ENCODE measurements at places on chromosomes 2 and 18.

DNA sequence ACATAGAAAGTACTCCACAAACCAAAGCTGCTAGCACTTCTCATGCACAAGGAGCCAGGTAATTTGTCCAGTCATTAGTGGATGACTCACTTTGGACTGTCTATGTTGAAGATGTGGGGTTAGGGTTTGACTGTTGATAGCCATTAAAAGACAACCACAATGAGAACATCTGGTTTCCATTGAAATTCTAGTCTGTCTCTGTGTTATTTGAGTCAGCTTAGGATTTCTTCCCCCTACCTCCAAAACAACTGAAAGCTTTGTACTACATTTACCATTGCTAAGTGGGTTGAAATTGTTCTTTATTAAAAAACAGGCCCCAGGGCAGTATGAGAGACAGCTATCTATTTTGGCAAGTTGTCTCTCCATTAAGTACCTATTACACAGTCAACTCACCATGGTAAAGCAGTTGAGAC lies 50.2 kb upstream of the ANKRD44 start:
- DNase-seq = peak; percentile 41

DNA sequence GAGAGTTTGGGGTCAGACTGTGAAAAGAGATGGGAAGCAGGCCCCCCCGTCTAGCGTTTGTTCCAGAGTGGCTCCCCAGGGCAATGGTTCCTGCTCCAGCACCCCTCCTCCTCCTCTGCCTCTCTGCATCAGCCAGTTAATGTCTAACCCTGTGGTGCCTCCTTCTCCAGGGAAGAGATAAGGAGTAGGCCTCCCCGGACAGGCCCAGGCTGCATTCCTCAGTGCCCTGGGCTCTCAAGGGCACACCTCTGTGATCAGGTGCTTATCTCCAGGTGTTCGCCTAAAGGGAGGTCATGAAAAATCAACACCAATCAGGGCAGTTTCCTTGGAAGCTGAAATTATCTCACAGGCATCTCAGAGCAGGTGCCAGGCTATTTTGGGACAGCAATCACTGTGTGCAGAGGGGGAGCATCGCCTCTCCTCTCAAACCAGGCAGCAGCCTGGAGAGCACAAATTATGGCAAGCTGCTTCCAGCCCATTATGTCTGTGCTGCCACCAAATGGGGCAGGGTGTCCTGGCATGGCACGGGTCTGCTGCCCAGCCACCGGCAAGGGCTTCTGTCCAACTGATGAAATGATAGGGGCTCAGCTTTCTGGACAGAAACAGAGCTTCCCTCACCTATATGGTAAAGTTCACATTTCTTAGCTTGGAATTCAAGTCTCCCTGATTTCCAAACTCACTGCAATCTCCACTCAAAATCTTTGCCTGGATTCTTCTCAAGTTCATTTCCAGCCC lies 255.8 kb upstream of the SLC14A2 start:
- DNase-seq = no peak

DNA sequence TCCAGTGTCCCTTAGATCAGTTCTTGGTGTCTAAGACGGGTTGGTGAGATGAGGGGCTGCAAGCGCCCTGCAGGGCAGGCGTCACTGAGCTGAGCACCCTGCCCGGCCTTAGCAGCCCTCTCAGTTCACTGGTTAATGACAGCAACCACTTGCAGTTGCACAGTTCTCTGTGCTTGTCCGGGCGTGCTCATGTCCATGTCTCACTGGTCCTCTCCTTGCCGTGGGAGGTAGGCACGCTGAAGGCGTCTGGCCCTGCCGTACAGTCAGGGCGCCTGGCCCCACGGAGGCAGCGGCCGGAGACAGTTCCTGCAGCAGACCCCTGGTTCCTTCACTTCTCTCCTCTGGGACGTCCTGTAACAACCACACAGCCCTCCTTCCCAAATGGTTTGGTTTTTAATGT lies 75.3 kb downstream of the ARHGEF4 start:
- DNase-seq = no peak

DNA sequence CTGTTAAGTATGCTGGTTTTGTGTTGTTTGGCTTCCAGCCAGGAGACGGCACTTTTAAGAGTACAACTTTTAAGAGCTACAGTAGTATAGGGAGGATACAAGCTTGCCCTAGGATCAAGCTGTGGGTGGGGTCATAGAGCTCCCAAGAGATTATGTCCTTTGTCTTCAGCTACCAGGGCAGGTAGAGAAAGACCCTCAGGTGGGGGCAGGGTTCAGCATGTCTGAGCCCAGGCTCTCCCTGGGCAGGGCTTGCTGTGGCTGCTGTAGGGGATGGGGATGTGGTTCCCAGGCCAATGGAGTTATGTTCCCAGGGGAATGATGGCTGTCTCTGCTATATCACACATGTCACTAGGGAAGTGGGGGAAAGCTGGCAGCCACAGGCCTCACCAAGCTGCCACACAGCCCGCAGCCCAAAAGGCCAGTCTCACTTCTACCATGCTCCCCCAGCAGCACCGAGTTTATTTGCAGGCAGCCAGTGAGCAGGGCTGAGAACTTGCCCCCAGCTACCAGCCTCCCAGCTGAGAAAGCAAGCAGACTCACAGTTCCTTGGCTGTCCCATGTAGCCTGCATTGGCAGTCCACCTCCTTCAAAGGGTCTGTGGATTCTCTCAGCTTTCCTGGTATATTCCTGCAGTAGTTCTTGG lies 105.7 kb upstream of the ERBB4 start:
- DNase-seq = no peak

GRCh38 chr2:6580982-6581381 lies 284.7 kb downstream of the CMPK2 start:
- DNase-seq = peak; percentile 66

GRCh38 chr18:10121786-10122515 lies 208.1 kb downstream of the VAPA start:
- no peak for DNase-seq

DNA sequence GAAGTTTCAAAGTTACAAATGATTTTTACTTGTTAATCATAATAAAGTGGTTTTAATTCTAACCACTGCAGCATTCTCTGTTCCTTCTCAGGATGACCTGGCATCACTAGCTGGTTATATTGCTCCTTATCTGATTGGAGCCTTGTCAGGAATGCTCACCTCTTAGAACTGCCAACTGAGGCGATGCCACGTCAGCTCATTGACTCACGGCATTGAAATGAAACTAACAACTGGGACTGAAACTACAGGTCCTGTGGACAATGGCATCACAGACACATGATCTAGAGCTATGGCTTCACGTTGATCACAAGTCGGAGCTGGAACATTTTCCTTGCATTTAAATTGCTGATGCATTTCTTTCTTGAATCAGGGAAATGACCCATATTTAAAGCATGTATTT lies 54.9 kb upstream of the MAP2 start:
- peak; percentile 100 for DNase-seq

GRCh38 chr18:24246143-24246542 lies 107.3 kb downstream of the CABYR start:
- DNase-seq = no peak

DNA sequence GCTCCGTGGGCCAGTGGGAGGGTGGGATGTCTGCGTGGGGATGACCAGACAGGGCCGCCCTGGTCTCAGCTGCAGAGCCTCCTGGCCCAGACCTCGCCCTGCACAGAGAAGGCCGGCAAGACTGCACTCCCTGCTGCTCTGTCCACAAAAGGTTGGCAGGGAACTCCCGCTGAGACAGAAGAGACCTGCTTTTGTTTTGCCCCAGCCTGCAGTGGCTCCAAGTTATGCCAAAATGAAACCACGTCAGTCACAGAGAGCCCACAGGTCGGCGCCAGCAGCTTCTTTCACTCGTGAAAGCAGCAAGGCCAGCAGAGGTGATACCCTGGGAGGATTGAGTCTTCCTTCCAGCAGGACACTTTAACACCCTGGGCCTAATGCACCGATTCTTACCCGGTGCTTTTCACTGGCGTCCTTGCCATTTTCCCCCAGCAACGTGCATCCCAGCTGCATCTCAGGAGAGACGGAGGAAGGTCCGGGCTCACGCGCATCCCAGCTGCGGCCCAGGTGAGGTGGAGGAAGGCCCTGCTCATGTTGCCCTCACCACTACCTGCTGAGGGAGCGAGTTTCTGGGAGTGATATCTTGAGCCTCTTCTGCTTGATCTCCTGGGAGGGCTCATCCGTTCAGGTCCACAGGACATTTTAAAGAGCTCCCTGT lies 22.1 kb upstream of the CTDP1 start:
- DNase-seq = no peak

- DNase-seq = no peak
These were observed 519.2 kb upstream of the MYT1L start for GRCh38 chr2:2850218-2850755.

GRCh38 chr2:3682811-3683210 lies 20.6 kb upstream of the DCDC2C start:
- no peak for DNase-seq

GRCh38 chr2:37211212-37211611 lies 14.9 kb downstream of the CEBPZOS start:
- DNase-seq = no peak

GRCh38 chr18:25990473-25990872 lies 99.9 kb downstream of the SS18 start:
- no peak for DNase-seq

DNA sequence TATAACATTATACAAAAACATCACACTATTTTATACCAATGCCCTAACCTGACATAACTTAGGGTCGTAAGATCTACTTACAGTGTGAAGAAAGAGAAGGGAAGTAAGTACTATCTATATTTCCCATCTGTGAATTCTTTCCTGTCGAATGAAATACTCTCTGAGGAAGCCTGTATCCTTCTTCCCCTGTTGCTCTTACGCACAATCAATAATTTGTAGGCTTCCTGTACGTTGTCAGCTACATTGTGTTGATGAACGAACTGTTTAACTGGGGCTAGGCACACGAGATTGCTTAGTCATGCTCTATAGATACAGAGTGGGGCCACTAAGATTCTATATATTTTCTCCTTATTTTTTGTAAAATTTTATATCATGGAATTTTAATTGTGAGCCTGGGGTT lies 1125.0 kb upstream of the CELF4 start:
- DNase-seq = no peak

DNA sequence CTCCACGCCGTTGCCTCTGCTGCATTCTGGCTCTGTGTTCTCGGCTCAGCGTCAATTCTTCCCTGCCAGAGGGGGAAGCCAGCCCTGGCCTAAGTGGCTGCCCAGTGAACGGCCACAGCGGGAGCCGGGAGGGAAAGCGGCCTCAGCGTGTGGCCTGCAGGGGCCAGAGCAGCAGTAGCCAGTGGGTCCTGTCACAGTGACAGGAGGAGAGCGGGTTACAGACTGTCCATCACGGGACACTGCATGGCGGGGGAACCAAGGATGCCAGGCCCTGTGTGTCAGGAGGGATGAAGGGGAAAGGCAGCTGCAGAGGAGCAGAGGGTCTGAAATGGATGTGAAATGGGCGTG lies 39.7 kb downstream of the PDIA6 start:
- DNase-seq = no peak

DNA sequence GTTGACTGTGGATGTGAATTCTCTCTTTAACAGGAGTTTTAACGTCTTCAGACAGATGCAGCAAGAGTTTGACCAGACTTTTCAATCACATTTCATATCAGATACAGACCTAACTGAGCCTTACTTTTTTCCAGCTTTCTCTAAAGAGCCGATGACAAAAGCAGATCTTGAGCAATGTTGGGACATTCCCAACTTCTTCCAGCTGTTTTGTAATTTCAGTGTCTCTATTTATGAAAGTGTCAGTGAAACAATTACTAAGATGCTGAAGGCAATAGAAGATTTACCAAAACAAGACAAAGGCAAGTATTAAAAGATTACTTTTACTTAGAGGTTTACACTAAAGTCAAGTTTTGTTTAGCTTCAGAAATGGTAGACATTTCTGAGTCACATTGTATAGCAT lies 30.2 kb upstream of the TYMS start:
- DNase-seq = no peak

DNA sequence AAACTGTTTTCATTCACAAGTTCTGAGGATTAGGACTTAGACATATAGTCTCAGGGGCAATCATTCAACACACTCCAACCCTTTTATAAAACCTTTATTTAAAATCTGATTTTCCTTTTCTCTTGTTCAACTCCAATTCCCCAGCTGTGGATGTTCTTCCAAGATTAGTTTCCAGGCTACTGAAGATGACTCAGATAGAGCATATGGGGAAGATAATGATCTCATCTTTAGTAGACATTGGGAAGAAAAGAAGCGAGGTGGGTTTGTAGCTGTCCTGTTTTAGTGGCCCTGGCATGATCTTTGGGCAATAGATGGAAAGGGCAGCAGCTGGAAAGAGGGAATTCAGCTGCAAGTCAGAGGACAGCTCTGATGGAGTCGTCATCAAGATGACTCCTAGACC lies 247.7 kb upstream of the CCDC68 start:
- no peak for DNase-seq

DNA sequence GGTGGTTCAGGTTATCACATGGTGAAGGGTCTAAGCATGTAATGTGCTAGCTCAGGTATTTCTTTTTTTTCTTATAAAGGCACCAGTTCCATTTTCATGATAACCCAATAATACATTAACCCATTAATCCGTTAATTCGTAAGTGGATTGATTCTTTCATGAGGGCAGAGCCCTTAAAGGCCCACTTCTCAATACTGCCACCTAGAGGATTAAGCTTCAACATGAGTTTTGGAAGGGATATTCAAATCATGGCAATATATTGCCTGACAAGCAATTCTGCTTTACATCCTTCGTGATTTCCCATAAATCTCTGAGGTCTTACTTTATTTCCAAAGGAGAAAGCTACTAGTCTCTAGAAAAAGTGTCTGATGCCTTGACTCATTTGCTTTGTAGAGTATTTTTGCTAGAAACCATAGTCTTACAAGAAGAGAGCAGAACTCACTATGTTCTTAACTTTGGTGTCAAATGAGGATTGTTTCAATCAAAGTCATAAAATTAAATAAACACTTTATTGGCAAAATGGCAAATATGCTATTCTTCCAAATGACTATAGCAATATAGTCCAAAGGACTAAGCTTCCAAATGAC lies 271.3 kb downstream of the KCNS3 start:
- peak; percentile 39 for DNase-seq

Measured in A172 (cell line).